ENCODE measurements at places on chromosomes 1 and 21. TPM values are rescaled to one million over a fixed set of nuclear protein-coding genes. Genes with fewer than 3 reads are reported as not detected.

PIGV gene
- 5.9 TPM for total RNA-seq

ABCG1 gene
- 2.6 TPM for total RNA-seq

PTGFR gene
- not detected for total RNA-seq

FCGR3A gene
- total RNA-seq, result not detected

IL10 gene
- total RNA-seq, result not detected

PSRC1 gene
- total RNA-seq, result 26.6 TPM

GPR52 gene
- total RNA-seq, result not detected

NBPF3 gene
- 6.3 TPM for total RNA-seq

CD34 gene
- total RNA-seq, result 0.17 TPM

FMN2 gene
- 2.8 TPM for total RNA-seq

MARK1 gene
- total RNA-seq, result 0.07 TPM

VAMP4 gene
- total RNA-seq, result 4.8 TPM

SLC19A1 gene
- total RNA-seq, result 23.9 TPM

C1orf87 gene
- total RNA-seq, result not detected

PALMD gene
- total RNA-seq, result 0.43 TPM

SLC45A1 gene
- total RNA-seq, result 3.0 TPM

ARTN gene
- total RNA-seq, result 0.51 TPM

RAB42 gene
- total RNA-seq, result 1.9 TPM

PGLYRP3 gene
- total RNA-seq, result not detected

ADORA3 gene
- total RNA-seq, result not detected

VANGL1 gene
- 19.7 TPM for total RNA-seq

TYW3 gene
- 19.4 TPM for total RNA-seq

NMNAT2 gene
- 0.71 TPM for total RNA-seq

LHX8 gene
- total RNA-seq, result 1.1 TPM

SELL gene
- 0.10 TPM for total RNA-seq

OR10J1 gene
- total RNA-seq, result not detected

HSPA6 gene
- total RNA-seq, result 3.1 TPM

BARHL2 gene
- not detected for total RNA-seq

GNAT2 gene
- not detected for total RNA-seq

ORC1 gene
- total RNA-seq, result 17.8 TPM

NHLH1 gene
- 0.45 TPM for total RNA-seq

NCSTN gene
- total RNA-seq, result 43.9 TPM

SHE gene
- total RNA-seq, result 0.05 TPM

SLC9C2 gene
- not detected for total RNA-seq

OR2T8 gene
- total RNA-seq, result not detected

CBS gene
- 11.0 TPM for total RNA-seq

S100A16 gene
- total RNA-seq, result 520 TPM

IFI16 gene
- 4.4 TPM for total RNA-seq

Measured in A549 treated with RU486 at 1 μM for 4 hours (cell line).